Activated CD4-positive, alpha-beta T cell treated with anti-CD3 and anti-CD28 coated beads, Interleukin-2, amount 50 U/mL, for 24 hours (primary cell): ENCODE measurements at places on chromosomes 6 and 20.

DNA sequence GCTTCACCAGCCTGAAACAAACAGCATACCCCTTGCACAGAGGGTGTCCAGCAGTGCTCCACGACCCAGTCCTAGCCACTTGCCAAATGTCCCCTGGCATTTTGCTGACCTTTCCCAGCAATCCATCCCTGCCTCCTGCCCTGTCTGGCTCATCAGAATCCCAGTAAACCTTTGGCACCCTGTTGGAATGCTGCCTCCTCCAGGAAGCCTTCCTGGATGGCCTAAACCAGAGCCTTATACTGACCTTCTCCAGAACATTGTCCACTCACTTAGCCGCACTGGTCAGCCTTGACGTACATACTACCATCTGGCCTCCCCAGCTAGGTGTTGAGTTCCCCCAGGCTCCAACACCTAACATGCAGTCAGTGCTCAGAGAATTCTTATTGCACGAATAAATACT is 2.0 kb upstream of the PACSIN1 start:
- no peak for DNase-seq

DNA sequence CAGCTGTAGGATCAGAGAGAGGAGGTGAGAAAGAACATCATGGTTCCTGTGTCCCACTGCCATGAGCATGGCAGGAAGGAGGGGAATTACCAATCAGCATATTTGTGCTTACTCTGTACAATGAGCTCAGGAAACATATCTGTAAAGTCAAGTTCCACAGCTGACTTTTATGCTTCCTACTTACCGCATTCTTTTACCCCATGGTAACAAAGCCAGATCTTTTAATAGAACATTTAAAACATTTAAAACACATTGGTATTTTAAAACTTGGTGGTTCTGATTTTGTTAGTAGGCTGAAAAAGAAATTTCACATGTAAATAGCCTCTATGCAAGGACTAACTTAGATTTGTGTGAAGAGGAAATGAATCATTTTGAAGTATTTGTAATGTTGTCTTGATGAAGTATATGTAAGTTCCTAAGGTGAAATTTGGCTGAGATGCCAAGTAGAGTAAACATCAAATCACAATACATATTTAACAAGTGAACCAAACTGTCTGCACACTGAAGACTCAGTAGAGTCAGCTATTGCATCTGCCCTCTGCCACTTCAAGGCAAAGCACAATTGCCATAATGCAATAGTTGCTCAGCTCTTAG is 114.7 kb downstream of the GJA10 start:
- no peak for DNase-seq

GRCh38 chr20:8601542-8601912 is 467.4 kb upstream of the PLCB4 start:
- DNase-seq = no peak

- no peak for DNase-seq
Measured at GRCh38 chr20:53331151-53331973, 262.3 kb downstream of the ZNF217 start.

DNA sequence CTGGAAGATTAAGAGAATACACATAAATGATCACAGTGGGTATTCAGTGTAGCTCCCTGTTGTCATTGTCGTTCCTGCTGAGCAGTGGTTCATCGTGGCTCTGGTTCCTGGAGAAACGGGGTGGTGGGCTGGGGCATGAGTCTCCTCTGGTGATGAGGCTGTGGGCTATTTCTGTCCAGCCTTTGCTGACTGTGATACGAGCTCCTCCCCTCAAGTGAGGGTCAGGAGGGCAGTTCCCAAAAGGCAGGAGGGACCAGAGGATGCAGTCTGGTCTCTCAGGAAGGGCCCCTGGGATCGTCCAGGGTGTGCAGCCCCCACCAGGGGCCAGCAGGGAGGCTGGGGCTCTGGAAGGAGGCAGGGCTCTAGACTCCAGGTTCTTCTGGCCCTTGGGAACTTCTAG is 31.1 kb upstream of the DLGAP4 start:
- no peak for DNase-seq

- DNase-seq = no peak
Measured at GRCh38 chr20:16842486-16843120, 94.4 kb downstream of the OTOR start.

DNA sequence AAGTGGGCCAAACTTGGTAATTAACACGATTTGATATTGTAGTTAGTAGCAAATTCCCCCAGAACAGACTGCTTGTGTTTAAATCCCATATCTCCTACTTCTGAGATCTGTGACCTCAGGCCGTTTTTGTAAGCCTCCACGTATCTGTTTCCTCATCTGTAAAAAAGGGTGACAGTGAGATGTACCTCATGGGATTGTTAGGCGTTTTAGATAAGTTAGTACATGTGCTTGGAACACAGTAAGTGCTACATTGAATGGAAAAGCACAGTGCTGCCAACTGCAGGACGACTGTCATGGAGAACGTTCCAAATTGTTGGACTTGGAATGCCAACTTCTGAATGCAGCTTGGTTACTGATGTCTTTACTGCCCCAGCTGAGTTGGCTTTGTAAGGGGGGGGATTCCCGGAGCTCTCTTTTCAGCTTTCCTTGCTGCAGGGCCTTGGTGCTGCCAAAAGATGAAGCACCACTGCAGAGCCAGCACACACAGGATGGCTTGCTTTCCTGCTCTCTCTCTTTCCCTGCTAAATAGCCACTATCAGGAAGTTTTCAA is 108.6 kb downstream of the OPN5 start:
- no peak for DNase-seq

DNA sequence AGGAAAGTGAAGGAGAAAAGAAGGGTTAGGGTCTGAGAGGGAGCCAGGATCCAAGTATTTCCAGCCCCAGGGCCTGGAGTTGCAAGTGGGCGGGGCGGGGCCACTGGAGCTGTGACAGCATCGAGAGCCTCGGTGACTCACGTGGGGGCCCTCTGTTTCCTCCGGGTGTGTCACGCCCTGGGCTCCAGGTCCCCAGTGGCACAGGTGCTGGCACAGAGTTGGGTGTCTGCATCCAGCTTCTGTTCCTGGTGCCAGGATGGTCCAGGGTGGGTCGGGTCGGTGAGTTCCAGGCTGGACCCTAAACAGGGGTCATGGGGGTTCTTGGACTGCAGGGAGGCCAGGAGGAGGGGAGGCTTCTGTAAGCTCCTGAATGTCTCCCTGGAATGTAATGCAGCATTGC is 16.7 kb downstream of the RAET1L start:
- no peak for DNase-seq

DNA sequence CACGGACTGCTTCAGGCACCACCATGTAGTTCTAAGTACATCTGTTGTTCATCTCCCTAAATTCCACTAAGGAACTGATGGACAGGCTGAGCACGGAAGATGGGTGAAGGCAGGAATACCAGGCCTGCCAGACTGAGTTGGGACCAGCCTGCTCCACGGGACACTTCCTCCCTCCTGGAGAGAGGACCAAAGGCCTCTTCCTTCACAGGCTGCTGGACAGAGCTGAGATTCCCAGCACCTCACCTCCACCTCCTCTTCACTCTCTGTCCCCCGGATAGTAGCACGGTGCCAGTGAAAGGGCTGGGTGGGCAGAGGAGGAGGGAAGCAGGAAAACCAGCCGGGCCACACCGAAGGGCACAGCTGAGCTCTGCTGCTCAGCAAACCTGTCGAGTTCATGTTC is 22.9 kb upstream of the TCFL5 start:
- DNase-seq = no peak

GRCh38 chr20:62400541-62400940 is 6.5 kb downstream of the CABLES2 start:
- no peak for DNase-seq

GRCh38 chr6:17251953-17252352 is 29.2 kb upstream of the RBM24 start:
- DNase-seq = no peak

- DNase-seq = no peak
Measured at GRCh38 chr20:56631990-56632327, 2.9 kb downstream of the TFAP2C start.

DNA sequence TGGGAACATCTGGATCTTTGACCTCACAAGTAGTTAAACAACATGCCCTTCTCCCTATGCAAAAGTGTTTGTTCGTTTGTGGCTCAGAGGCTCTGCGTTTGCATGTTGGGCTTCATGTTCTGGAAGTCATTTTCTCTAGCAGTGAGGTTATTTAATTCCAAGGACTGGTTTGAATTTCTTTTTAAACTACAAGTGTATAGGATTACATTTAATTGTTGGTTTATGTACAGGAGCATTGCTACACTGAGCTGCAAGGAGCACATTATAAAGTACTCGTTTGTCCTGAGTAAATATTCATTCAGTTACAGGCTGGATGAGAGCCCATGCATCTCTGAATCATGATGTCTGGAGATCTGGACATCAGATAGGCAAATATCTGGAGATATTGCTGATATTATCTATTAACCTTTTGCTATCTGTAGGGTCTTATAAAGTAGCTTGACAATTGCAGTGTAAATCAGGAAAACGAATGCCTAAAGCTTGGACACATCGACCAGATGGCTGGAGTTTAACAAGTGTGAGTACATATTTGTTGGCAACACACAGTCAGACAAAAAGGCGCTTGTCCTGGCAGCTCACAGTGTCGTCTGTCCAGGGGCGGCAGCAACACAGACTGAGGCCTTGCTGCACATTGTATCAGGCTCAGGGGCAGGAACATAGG is 84.6 kb downstream of the PDE7B start:
- no peak for DNase-seq

GRCh38 chr6:73497915-73498314 is 22.9 kb downstream of the EEF1A1 start:
- DNase-seq = no peak

DNA sequence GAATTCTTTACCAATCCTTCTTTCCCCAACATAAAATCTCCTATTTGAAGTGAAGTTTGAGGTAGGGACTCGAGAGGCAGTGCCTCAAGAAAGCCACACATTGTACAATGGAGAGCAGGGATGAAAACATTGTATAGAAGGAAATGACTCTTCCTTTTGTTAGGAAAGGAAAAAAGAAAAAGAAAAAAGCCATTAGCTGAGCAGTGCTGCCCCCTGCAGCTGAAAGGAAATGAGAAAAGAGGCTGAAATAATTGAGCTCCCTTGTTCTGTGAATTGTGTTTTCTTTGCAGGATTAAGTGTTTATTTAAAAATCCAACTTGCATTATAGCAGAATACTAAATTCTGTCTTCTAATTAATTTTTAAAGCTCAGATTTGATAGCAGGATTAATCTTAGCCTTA is 162.9 kb upstream of the SASH1 start:
- no peak for DNase-seq

DNA sequence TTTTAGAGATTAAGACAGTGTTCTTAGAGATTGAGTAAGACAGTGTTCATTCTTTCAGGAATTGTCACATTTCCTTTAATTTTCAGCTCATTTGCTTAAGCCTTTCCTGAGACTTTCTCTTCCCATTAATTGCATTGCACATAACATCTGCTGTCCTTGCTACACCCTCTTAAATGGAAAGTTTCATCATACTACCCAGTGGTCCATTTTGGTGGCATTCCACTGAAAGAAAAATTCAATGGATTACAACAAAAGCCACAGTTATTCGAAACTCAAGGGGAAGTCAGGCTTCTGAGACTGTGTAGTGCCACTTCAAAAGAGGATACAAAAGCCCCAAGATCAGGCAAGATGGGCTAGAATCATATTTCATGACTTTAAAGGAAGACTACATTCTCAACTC is 64.0 kb downstream of the RSPO3 start:
- no peak for DNase-seq

DNA sequence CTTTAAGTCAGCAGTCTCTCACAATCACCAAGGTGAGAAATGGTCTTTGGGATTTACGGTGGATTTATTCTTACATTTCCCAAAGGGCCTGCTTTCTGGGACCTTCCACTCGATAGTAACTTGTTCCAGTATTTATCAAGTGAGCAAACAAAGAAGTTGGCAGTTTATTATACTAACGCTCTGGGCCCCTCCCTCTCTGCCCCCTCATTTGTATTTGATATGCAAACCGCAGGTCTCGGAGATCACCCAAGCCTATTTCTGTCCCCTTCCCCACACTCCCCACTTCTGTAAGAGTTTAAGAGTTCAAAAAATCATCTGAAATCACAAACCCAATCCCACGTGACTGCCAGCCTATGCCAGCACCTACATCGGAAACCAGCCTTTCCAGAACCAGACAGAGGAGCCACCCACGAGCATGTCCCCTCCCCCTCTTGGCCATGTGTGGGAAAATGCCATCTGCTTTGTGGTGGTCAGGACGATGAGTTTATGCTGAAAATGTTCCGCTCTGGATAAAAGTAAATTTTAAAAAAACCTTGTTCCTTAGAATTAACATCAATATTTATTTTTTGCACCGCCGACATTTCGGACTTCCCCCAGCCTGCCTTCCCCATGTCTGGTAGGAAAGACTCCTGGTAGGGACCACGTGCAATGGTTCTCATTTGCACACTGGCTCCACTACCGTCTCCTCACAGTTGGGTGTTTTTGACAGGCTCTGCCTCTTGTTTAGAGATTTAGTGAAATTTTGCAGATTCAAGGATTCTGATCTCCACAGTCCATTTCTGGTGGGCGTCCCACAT is 281.0 kb downstream of the TFAP2C start:
- no peak for DNase-seq

DNA sequence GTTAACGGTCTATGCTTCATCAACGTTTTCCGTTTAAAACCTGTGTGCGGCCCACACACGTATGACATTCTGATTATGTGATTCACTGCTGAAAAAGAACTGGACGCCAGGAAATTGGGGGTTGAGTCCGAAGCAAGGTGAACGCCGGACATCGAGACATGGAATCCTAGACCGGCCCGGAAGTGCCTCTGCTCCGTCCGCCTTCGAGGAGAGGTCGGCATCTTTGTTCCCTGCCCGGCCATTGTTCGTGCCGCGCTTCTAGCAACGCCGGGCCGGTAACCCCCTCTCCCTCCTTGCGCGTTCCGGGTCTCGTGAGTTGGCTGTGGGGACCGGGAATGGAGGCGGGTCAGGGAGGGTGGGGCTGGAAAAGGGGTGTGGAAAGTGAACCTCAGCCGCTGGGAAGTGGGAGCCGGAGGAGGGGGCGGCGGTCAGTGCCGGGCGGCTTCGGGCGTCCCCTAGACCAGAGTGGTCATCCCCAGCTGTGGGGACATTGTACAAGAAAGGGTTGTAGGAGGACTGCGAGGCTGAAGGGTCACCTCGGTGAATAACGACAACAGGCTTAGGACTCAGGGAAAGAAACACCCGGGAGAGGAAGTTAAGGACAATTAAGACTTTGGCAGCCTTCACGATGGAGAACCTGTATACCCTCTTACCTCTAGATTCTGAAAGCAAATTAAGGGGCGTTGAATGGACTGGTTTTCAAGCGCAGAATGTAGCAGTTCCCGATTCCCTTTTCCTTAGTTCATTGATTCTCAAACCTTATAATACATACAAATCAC is at the start of gene ZSCAN9:
Gene ZSCAN9 (plus strand): TSS at position 220 of the 779 bp plus-strand sequence. CDS start 1,810 bp downstream, outside the sequence.
- peak; percentile 16 for DNase-seq
